ENCODE measurements at places on chromosomes 2 and 18.
A peak's percentile ranks its signal among the peaks of the same experiment; 100 is the strongest.

DNA sequence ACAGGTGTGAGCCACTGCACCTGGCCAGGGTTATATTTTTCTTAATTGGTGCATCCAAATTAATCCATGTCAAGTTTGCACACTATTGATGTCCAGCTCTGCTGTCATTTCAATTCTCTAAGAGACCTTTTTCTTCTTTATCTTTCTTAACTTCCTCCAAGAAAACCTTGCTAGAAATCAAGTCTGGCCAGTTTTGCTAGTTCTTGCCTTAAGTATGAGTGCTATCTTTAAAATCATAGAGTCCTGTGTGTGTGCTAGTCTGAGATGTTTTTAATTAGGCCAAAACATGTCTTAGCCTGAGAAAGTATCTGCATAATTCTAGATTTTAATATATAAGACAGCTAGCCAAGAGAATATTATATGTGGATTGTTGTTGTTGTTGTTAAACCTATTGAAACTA is 56.2 kb upstream of the SLC39A10 start:
- DNase-seq, result no peak

- DNase-seq, result peak; percentile 90
Measured at GRCh38 chr2:241217320-241218031, 29.0 kb downstream of the ANO7 start.

DNA sequence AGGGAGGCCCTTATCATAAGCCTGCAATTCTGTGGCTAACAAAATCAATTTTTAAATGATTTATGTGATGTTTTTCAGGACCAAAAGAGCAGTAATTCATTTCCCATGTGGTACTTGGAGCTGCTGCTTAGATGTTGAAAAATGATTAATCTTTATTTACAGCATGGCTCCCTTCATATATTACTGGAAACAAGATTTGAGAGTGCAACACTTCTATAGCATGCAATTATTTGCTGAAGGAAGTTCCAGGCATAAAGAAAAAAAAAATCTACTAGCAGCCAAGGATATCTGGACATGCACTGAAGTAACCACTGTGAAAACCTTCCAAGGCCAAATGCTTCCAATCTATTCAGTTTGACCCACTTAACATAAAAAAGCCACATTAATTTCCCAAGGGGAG is 186.3 kb downstream of the SLC8A1 start:
- DNase-seq, result no peak

- DNase-seq, result peak; percentile 87
Measured at GRCh38 chr2:197498937-197499593, 575 bp downstream of the HSPD1 start.

DNA sequence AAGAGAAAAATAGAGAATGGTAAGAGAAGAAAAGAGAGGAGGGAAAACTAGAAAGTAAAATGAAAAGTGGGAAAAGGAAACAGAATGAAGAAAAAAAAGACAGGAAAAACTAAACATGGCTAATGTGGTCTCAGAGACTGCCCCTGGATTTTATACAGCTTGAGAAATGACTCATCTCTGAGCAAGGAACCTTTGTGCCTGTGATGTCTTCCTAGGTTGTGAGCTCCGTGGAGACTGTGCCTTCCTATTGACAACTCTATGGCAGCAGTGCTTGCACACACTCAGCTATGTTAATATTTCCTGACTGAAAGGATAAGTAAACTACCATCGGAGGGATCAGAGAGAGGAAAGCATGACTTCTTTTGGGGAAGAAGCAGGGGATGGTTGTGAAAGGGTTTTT is 203.8 kb downstream of the RDH14 start:
- no peak for DNase-seq

DNA sequence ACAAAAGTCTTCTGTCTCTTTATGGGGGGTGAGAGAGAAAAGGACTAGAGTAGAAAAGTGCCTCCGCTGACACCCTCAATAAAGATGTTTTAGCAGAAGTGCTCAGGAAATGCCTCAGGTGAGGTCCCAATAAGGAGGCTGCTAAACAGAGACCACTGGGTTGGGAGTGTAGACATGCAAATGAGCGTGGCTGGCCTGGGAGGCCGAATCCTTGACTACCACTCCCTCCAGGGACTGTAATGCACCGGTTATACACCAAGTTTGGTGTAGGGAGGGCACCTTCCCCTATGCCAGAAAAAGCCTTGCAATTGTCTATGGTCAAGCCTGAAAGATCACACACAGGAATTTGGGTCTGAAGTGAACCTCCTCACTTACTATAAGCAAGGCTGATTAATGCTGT is 1.8 kb downstream of the TMX3 start:
- no peak for DNase-seq

DNA sequence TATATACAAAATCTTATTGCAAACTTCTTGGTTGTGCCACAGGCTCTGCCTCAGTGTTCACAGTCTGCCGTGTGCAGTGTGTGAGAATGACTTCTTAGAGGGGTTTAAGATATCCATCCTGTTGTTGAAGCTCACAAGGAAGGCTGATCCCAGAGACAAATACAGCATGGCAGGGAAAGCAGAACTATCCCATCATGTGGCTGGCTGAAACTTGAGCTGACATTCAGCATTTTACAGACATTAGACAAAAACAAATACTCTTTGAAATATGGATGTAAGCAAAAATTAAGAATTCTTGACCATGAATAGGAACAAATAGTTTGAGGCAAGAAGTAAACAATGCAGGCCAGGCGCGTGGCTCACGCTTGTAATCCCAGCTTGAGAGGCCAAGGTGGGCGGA is 12.9 kb upstream of the PUM2 start:
- DNase-seq, result no peak

- no peak for DNase-seq
Measured at GRCh38 chr18:41940506-41941215, 14.4 kb upstream of the PIK3C3 start.

- no peak for DNase-seq
Measured at GRCh38 chr18:62682371-62682770, 33.0 kb upstream of the PHLPP1 start.

DNA sequence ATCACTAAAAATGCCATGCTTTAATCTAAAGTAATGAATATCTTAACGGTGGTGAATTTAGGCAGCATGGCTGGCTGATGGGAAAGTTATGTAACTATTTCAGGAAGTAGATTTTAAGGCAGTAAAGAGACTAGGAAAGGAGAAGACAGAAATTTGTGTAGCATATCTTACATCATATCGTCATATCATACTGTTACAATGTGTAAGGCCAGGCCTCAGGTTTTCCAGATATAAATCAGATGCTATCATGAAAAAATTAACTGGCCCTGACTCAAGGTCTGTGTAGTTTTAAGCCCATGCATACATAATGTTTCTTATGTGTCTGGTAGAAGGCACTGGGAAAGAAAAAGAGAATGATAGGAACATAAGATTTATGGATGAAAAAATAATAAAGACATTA is 8.9 kb upstream of the FAP start:
- DNase-seq, result no peak

GRCh38 chr18:77096936-77097886 is 35.4 kb downstream of the MBP start:
- no peak for DNase-seq

DNA sequence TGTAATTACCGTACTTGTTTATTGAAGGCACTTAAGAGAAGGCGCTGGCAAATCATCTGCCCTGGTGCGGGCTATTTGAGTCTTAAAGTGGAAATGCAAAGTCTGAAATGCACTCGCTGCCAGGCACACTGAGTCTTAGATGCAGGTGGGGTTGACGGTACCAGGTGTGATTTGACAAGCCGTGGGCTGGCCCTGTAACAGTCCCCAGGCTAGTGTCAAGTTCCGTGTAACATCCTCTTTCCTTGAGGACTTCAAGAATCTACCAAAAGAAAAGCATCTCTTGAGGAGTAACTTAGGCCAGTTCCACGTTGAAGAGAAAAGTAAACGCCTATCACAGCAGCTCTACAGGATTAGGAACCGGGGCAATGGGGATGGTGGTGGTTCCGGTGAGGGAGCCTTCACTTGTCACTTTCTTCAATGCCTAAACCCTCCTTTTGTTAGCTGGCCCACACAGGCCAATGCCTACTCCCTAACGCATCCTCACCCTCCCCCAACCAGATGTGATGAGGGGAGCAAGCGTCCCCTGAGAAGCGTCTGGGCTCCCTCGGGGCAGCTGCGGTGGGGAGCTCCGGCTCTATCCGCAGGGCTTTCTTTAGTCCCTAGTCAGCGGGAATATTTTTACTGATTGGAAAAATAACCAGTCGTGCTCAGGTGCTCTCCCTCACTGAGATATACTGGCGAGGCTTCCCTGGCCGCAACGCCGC is 1.5 kb upstream of the UGP2 start:
- DNase-seq, result no peak

DNA sequence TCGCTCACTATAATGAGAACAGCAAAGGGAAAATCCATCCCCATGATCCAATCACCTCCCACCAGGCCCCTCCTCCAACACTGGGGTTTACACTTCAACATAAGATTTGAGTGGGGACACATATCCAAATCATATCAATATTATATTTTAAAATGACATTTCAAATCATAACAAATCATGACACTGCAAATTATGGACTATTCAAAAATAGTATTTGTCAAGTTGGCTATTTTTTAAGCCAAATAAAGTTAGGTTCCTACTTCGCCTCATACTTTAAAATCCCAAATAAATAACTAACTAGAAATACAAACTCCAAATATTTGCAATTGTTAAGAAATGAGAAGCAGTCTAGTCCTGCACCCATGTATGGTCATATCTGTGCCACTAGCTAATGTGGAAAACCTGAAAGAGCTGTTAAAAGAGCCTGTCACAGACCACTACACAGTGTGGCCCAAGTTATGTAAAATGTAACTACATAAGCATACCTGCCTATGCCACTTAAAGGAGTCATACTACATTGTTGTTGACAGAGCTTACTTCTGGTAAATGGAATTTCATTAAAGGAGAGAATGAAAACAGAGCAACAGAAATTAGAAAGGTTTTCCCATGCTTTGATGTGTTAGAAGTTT is 334.7 kb upstream of the GULP1 start:
- DNase-seq, result no peak

DNA sequence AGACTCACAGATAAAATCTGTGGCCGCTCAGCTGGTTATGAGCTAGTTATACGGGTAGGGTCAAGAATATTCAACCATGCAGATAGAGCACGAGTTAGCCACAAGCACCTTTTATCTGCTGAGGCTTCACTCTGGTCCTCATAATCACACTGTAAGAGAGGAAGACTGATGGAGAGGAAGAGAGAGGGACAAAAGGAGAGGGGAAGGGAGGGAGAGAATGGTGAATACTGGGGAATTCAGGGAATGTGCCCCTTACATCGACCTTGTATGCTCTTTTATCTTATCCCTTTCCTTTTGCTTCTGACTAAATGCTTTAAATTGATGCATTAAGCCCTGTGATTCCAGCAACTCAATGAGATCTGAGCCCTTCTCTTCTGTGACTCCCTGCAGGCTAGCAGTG is 333.1 kb downstream of the DSEL start:
- no peak for DNase-seq

- no peak for DNase-seq
Measured at GRCh38 chr2:620471-621302, 56.5 kb downstream of the TMEM18 start.

GRCh38 chr2:218471982-218472381 is 53.1 kb downstream of the VIL1 start:
- DNase-seq, result no peak

DNA sequence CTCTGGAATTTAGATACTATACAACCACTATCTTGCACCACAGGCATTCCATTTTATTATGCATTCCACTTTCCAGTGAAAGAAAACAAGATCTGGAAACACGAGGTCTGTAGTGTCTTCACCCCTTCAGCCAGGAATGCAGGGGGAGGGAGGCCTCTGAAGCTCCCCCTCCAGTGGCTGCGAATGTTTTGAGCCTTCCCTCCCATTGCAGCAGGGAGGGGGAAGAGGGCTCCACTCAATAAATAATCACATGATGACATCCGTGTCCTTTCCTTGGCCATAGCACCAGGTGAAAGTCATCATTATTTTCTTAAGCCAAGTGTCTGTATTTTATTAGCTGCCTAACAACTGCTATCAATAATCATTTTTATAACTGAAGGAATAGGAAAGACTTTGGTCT is 38.6 kb downstream of the ALPK2 start:
- DNase-seq, result peak; percentile 56

DNA sequence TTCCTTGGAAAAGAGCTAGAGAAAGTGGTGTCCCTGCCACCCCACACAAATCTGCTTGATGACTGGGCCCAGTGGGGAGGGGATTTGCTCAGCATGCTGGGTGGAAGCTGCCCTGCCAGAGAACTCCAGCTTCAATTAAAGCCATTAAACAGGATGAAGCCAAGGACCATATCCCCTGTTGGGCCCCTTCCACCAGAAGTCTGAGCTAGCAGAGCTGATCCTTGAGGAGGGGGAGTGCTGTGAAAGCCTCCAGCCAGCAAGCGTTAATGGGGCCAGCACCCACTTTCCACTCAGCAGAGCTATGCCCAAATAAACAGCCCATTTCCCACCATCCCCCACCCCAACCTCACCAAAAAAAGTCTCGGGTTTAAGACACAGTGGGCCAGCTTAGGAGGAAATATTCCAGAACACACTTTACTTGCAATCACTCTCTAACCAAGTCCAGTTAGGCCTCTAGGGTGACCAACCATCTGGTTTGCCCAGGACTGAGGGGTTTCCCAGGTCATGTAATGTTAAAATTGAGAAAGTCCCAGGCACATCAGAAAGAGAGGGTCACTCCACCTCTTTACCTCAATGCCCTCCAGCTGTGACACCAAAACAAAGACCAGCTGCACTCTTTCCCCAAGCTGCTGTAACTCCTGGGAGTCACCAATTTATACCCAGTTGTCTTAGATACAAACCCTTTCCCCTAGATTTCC is 132.3 kb downstream of the FOXI3 start:
- DNase-seq, result no peak

DNA sequence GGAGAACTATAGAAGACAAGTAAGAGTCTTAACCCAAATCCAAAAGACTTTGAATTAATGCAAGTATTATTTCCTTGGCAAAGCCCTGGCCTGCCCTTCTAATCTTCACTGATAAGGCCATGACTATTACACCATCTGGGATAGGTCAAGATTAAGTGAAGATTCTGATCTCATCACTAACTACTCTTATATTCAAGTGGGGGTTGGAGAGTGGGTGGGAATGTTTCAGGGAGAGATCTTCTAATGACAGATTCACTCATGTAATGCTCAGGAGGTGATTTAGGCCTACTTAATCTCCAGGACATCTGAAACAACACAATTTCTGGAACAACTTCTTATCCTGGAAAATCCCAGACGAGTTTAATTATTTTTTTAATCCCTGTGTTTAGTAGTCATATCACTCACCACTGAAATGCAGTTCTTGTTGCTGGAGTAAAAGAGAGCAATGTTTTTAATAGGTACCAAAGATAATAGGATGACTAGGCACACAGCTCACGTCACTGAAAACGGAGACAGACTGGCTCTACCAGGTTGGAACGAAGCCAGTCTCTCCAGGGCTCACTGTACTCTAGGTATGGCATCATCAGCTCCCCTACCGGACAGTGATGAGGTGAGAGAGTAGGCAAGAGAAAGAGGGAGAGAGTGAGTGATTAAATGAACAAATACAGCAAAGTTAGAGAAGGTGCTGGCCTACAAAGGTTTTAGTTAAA is 133.1 kb downstream of the NCKAP5 start:
- DNase-seq, result no peak

- DNase-seq, result no peak
Measured at GRCh38 chr2:37786191-37786698, 114.8 kb upstream of the CDC42EP3 start.

Measured in right kidney (tissue), 9 donors.